Cardiac fibroblast (primary cell): ENCODE measurements at places on chromosomes 6 and 20.

GRCh38 chr20:19631410-19631809 lies 126.6 kb upstream of the RIN2 start:
- no peak for DNase-seq

DNA sequence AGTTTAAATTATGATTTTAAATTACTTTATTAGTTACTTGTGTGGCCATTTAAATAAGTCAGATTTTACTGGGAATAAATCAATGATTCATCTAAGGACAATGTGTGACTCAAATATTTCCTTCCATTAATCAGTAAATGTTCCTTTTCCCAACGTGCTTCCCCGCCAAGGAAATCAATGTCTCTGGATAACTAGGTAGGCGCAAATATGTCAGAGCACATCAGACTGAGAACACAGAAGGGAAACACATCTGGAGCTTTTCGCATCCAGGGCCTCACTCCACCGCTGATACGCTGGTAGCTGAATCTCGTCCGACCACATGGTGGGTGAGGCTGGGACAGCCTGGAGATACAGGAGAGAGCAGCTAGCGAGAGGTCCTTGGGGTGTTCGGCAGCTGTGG lies 56.4 kb upstream of the RPS6KA2 start:
- peak; percentile 19 for DNase-seq

GRCh38 chr6:6781172-6781872 lies 192.8 kb downstream of the LY86 start:
- DNase-seq: peak; percentile 85

DNA sequence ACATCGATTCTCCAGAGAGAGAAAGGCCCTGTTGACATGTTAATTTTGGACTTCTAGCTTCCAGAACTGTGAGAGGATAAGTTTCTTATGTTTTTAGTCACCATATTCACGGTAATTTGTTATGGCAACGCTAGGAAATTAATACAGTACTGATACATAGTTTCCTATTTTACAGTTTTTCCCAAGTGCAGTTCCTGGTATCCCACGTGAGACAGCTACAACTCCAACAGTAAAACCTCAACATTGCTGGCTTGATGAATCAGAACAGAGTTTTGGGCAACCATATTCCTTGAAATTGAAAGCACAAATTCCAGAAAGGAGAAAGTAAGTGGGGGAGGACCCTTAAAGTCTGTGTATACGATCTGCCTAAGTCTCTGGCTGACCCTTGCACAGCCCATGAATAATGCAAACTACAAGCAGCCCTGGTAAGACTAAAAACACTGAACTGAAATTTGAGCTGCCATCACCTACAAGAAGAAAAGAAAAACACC lies 505.1 kb upstream of the NRSN1 start:
- no peak for DNase-seq

DNA sequence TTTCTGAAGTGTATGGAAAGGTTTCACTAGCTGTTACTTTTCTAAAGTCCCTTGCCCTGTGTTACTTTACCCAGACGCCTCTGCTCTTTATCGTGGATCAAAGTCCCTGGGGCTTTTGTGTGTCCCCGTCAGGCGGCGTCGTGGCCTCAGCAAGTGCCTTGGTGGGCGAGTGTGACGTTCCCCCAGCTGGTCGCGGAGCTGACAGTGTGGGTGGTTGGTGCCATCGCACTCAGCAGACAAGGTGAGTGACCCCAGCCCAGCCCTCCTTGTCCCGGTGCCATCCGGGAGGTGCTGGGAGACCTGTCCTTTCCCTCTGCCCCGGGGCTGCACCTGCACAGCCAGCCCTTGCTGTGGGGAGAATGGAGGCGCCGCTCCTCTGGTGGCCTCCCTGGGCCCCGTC lies 27.3 kb upstream of the TCFL5 start:
- no peak for DNase-seq

GRCh38 chr6:20875369-20875963 lies 341.2 kb downstream of the CDKAL1 start:
- peak; percentile 78 for DNase-seq

DNA sequence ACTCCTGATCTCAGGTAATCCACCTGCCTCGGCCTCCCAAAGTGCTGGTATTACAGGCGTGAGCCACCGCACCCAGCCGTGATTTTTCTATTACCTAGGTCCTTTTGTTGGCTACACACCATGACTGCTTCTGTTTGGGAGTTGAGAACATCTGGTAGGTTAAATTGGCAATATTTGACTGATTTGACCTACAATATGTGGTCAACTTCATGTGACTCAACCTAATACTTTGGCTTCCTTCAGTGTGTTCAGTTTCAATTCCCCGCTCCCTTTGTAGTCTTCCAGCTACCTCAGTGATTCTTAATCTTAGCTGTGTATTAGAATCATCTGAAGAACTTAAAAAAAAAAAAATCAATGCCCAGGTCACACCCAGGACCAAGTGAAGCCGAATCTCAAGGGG lies 47.4 kb downstream of the MYB start:
- DNase-seq: no peak

DNA sequence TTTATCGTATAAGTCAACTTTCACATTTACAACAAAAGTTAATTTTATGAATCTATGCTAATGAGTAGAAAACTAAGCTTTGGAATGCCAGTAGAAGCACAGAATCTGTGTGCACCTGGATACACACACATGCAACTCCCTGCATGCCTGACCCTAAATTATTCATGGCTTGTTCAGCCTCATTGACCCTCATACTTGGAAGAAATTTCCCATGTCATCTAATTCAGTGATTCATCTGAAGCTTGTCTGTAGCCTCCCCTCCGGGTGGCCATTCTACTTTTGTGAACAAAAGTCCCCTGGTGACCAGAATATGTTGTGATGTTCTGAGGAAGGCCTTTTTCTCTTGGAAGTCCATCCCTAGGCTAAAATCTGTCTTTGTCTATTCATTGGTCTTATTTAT lies 1078.4 kb downstream of the KIF16B start:
- DNase-seq: no peak

DNA sequence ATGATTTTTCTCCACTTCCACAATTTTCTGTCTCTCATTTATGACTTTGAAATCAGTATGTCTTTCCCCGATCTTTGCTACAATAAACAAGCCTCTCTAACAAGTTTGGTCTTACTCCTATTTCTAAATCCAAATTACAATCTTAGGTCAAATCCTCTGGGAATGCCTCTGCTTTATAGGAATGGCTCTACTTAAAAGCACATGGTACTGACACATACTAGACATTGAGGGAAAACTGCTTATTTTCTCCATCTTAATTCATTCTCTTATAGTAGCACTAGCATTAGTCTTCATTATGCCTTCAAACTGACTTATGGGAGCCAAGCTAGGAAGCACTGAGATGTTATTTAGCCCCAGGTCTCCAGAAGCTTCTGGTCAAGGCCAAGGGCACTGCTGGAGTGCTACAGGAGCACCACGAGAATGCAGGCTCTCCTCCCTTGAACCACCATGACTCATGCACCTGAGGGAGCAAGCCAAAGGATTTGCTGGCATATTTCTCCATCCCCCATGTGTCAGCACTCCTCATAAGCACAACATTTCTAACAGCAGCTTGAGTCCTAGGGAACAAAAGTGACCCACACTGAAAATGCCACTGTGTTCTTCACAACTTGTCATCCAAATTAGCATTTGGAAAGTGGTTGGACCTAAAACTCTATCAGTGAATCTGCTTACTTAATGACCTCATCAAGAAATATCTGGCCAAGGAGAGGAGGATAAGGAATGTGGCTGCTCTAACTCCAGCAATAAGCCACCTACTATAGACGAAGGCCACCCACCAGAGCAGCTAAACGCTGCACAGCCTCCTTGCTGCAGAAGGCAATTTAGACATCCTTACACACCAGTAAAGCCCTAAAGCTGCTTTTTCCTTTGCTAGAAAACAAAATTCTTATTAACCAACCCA lies 156.8 kb upstream of the KCNQ5 start:
- peak; percentile 85 for DNase-seq

GRCh38 chr6:75206576-75207342 lies 906 bp upstream of the COL12A1 start:
- peak; percentile 48 for DNase-seq

DNA sequence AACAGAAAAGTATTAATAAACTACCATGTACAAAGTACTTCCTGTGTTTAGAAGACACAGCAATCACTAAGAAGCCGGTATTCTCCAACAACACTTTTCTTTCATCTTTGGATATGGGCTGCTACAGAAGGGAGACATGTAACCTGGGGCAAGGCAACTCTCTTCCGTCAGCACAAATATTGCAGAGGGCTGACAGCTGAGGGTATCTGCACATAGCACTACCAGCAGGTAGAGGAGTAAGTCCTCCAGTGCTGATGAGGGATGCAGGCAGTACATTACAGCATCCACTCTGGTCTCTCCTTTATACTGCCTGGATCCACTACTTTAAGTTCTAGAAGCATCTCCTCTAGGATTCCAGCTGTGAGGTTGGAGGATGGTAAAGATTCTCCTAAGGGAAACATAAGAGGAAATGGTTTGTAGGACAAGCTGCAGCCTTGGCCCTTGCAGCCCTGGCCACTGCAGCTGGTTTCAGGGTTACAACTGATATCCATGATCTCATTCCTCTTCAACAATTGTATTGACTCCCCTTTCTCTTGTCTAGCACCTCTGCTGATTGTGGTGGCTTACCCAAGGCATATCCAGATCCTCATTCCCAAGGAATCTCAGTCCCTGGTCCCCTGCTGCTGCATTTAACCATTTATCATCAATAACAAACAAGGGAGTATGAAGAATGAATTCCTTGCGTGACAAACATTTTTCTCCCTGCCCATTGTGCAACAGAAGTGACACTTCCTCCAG lies 110.7 kb upstream of the ADGRF1 start:
- peak; percentile 50 for DNase-seq

DNA sequence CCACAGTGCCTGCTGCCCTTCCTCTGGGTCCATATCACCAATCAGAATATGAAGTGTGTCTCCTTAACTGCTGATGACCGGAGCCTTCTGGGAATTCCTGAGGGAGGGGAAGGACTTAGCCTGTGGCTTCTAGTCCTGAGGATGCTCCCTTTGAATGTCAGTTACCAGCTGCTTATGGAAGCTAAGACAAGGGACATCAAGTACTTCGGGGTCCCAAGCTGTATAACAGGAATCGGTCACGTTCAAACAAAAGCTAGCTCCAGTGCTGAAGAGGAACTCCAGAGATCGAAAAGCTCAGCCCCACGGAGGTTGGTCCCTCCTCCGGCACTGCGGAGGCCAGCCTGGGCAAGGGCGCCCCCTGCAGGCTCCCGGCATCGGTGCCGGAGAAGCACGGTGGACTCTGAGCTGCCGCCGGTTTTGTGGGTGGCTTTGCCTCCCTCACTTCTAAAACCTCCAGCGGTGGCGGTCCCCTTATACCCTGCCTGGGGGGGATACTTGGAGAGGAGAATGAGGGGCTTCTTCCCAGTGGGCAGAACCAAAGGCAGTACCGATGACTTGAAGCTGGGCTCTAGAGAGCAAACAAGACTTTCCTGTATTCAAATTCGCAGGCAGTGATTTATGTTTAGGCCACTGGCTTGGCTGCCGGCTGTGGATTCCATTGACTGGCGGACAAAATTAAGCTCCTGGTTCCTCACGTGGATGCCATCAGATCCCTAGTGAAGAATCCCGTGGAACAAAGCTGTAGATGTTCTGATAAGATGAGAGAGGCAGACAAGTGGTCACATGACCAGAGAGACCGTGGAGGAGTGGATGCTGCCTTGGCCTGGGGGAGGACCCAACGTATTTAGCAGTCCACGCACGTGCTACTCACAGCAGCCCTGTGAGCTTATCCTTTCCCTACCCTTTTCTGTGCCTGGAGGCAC lies 16.2 kb upstream of the UBR2 start:
- peak; percentile 82 for DNase-seq

- peak; percentile 20 for DNase-seq
Observed at GRCh38 chr6:50271266-50271665, 221.5 kb upstream of the DEFB112 start.

GRCh38 chr6:142446168-142446567 lies 144.4 kb downstream of the ADGRG6 start:
- DNase-seq: no peak

GRCh38 chr6:26501482-26501986 lies 1.4 kb downstream of the BTN1A1 start:
- DNase-seq: peak; percentile 16

GRCh38 chr6:18585032-18585573 lies 198.0 kb downstream of the RNF144B start:
- DNase-seq: peak; percentile 70

DNA sequence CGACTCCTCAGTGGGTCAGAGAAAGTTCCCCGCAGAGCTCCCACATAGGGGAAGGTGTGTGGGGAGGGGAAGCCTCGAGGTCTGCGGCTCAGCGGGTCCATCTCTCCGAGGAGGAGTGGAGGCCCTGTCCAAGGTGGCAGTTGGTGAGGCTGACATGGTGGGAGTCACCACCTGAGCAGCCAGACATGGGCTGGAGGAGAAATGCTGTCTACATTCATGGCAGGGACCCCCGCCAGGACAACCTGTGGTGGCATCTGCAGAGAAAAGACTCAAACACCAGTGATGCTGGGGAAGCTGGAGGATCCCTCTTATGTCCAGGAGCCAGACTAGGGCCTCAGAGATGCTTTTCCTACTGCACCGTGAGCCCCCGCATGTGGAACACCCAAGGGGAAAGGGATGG lies 49.8 kb downstream of the BMP7 start:
- no peak for DNase-seq

DNA sequence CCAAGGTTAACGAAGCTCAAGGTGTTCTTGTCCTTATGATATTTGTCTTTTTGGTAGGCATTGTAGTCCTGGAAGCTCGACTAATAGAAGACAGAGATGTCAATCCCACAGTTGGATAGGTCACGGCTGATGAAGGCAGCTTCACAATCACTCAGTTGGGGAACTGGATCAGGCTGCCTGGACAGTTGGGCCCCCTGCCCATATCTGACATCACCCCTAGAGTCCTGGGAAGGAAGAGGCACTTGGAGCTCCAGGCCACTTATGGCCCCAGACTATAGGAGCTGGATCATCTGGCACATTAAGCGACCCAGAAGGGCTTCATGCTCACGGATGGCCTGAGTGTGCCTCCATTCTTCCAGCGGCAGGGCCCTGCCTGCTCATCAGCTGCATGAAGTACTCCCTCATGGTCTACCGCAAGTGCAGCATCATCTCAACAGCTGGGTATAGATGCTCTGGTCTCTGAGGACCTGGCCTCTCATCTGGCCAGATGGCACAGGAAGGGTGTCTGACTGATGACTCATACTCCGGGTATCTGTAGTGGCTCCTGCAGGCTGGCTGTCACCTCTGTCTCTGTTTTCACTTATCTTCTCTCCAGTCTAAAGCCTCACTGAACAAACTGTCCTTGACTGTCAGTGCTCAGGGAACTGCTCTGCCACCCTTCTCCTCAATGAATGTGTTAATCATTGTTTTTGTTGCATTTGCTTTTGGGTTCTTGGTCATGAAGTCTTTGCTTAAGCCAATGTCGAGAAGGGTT lies 29.2 kb upstream of the SSR1 start:
- DNase-seq: peak; percentile 27

GRCh38 chr6:157312757-157313156 lies 10.6 kb downstream of the TMEM242 start:
- DNase-seq: no peak
